CD8-positive, alpha-beta memory T cell (primary cell): ENCODE measurements at places on chromosomes 7 and 10. TPM values are rescaled to one million over a fixed set of nuclear protein-coding genes. Genes with fewer than 3 reads are reported as not detected.

CDC14C gene
- not detected for polyA plus RNA-seq

GRCh38 chr10:100737355-100738054, 7.9 kb upstream of the PAX2 start:
- H3K27me3 ChIP-seq: peaks cover 64% of the 10 kb centered on the region
- H3K27ac ChIP-seq: no peak overlapping the region
- peaks cover 4% of the 10 kb centered on the region for H3K4me1 ChIP-seq
- no peak for DNase-seq
- H3K4me3 ChIP-seq: no peak overlapping the region
- no peaks in the 10 kb centered on the region for H3K36me3 ChIP-seq

DNA sequence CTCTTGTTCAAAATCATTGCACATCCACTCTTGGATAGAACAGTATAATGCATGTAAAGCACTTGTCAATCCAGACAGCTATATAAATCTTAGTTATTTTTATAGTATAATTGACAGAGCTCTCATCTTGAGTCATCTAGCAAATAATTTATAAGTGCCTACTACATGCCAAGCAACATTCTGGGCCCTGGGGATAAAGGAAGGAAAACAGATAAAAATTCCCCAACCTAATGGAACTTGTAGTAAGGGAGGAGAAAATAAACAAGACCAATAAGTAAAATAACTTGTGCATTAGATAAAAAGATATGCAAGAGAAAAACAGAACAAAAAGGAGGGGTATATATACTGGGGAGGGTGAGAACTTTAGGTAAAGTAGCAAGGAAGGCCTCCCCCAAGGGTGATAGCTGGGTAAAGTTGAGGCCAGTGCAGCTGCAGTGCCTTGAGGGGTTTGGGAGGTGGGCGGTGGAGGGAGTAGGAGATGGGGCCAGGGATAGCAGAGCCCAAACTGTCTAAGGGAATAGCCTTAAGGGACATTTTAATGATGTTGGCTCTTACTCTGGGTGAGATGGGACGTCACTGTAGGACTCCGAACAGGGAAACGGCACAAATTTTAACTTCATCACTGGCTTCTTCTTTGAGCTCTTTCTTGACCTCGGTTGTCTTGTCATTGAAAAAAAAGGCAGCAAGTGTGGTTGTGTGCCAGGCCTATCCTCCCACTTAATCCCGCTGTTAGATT, 79.3 kb upstream of the SEC61G start:
- H3K36me3 ChIP-seq: no peaks in the 10 kb centered on the region
- DNase-seq: no peak
- no peak overlapping the region for H3K27ac ChIP-seq
- no peaks in the 10 kb centered on the region for H3K4me1 ChIP-seq

DNA sequence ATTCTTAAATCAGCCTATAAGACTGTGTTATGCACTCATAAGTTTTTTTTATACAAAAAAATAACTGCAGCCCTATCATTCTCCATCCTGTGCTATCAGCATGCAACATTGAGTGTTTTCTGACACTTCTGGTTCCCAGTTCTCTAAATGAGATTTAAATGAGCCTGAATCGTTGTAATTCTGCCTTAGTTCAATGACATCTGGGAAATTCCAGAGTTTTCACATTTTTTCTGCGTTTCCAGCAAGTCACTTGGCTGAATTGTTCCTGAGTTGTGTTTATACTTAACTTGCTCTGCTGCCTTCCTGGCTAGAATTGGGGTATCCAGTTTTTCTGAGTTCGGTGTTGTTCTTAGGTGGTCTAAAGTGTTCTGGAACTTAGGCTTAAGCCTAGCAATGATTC, 636.1 kb upstream of the FZD8 start:
- no peaks in the 10 kb centered on the region for H3K36me3 ChIP-seq
- no peak overlapping the region for H3K4me3 ChIP-seq
- no peak for DNase-seq
- H3K27ac ChIP-seq: no peak overlapping the region

SPDYE5 gene
- 0.58 TPM for polyA plus RNA-seq

DNA sequence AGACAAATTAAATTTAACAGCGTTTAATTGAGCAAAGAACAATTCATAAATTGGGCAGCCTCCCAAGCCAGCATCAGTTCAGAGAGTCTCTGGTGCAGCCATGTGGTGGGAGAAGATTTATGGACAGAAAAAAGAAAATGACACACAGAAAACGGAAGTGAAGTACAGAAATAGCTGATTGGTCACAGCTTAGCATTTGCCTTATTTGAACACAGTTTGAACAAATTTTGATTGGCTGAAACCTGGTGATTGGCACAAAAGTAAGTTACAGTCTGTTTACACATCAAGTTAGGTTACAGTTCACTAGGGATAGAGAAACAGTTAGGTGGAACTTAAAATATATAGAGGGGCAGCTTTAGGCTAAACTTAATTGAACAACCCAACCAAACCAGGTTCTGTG, 720.1 kb downstream of the TYW1 start:
- no peak for DNase-seq
- H3K27ac ChIP-seq: no peak overlapping the region
- H3K4me1 ChIP-seq: no peaks in the 10 kb centered on the region
- H3K27me3 ChIP-seq: no peaks in the 10 kb centered on the region

GRCh38 chr7:1966631-1967200, 266.0 kb downstream of the MAD1L1 start:
- peaks cover 7% of the 10 kb centered on the region for H3K4me1 ChIP-seq
- no peaks in the 10 kb centered on the region for H3K27me3 ChIP-seq
- H3K27ac ChIP-seq: no peak overlapping the region
- H3K4me3 ChIP-seq: no peak overlapping the region
- no peak for DNase-seq

GRCh38 chr7:43565786-43566185, 17.1 kb upstream of the STK17A start:
- no peaks in the 10 kb centered on the region for H3K36me3 ChIP-seq
- H3K27me3 ChIP-seq: no peaks in the 10 kb centered on the region
- H3K4me3 ChIP-seq: no peak overlapping the region

GRCh38 chr10:132743925-132744490, 41.9 kb downstream of the NKX6-2 start:
- H3K27me3 ChIP-seq: no peaks in the 10 kb centered on the region
- H3K4me1 ChIP-seq: no peaks in the 10 kb centered on the region
- no peak overlapping the region for H3K27ac ChIP-seq
- no peak for DNase-seq
- no peak overlapping the region for H3K4me3 ChIP-seq

DNA sequence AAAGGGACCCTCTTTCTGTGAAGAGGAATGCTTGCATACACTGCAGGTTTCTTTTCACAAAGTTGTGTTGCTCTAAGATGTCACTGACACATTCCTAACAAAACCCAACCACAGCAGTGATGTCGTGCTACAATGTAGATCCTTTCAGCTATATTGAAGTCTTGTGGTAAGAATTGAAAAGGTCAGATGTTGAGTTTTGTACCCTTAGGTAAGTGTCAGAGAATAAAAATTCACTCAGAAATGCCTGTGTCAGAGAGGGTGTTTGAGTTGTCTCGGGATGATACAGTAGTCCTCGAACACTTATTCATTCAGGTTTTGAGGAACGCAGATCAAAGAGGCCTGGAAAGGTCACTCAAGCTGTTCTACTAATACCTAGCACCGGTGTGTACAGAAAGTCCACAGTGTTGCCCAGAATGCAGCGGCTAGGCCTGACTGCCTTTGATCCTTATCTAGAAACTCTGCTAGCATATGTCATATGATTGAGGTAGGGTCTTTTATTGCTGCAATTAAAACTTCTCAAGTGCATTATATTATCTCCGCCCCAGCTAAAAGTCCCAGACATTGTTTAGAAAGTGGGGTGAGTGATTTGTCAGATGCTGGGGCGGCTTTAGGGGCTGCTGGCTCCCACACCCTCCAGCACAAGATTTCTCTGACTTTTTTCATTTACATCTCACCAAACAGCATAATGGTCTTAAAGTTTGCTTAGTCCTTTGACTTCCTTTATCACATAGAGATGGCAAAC, 26.0 kb downstream of the RNF32 start:
- no peaks in the 10 kb centered on the region for H3K36me3 ChIP-seq
- H3K27ac ChIP-seq: no peak overlapping the region
- DNase-seq: no peak
- no peaks in the 10 kb centered on the region for H3K4me1 ChIP-seq

ERVW-1 gene
- polyA plus RNA-seq: not detected

DNA sequence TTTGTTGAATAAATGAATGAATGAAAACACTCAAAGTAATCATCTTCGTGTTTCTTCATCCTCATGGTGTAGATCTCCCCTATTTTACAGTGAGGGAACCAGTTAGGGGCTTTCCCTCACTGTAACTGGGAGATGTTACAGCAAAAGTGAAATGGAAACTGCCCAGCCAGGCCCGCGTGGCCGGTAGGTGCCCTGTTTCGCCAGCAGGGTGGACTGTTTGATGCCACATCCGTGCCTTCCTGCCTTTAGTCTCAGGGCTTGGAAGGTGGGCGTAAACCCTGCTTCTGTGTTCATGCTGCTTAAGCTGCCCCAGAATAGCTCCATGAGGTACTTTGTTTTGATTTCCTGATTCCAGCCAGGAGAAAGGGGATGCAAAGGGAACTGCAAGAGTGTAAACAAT, 268.8 kb downstream of the PLXNA4 start:
- no peaks in the 10 kb centered on the region for H3K36me3 ChIP-seq
- no peaks in the 10 kb centered on the region for H3K4me1 ChIP-seq
- H3K4me3 ChIP-seq: no peak overlapping the region
- no peaks in the 10 kb centered on the region for H3K27me3 ChIP-seq

ICA1 gene
- 3.3 TPM for polyA plus RNA-seq

DNA sequence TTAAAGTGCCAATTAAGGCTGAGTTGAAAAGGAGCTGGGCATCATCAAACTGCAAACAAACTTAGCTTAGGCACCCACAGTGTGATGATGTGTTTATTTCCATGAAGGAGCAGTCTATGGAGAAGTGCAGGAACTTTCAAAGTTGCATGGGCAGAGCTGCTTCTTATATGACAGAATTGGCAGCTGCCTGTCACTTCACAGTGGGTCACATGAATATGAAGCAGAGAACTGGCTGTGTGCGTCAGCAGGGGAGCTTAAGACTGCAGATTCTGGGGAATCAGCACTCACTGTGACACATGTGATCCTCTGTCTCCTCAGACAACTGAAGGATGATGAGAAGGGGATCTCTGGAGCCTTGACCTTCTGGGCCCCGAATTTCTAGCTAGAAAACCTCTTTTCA, 36.6 kb downstream of the RBM28 start:
- H3K27ac ChIP-seq: no peak overlapping the region
- H3K4me1 ChIP-seq: no peaks in the 10 kb centered on the region
- DNase-seq: no peak
- H3K27me3 ChIP-seq: no peaks in the 10 kb centered on the region

GRCh38 chr7:99141334-99141733, 2.6 kb downstream of the SMURF1 start:
- DNase-seq: peak; percentile 56
- H3K27ac ChIP-seq: no peak overlapping the region
- no peaks in the 10 kb centered on the region for H3K27me3 ChIP-seq
- H3K36me3 ChIP-seq: no peaks in the 10 kb centered on the region
- H3K4me3 ChIP-seq: peak overlapping the region; percentile 36

CCDC201 gene
- polyA plus RNA-seq: not detected

- no peaks in the 10 kb centered on the region for H3K4me1 ChIP-seq
- H3K27ac ChIP-seq: no peak overlapping the region
- no peaks in the 10 kb centered on the region for H3K27me3 ChIP-seq
These were observed 57.7 kb downstream of the PTPRE start for GRCh38 chr10:127964621-127965020.

DNA sequence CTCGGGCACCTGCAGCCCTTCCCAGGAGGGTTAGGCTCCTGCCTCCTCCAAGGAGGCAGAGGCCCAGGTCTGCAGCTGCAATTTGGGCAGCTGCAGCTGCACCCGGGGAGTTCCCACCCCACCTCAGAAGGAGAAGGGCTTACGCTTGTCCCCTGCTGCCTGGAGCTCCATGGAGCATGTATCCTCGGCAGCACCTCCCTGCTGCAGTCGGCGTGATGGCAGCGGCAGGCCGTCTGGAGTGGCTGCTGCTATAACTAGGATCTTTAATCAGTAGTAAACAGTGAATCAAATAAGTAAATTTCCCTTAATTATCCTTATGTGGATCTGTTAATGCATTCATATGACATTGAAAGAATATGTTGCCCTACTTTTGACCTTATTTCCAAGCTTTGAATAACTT, 167.0 kb downstream of the PON1 start:
- no peak overlapping the region for H3K27ac ChIP-seq
- H3K4me1 ChIP-seq: no peaks in the 10 kb centered on the region
- no peak overlapping the region for H3K4me3 ChIP-seq
- H3K36me3 ChIP-seq: no peaks in the 10 kb centered on the region
- no peaks in the 10 kb centered on the region for H3K27me3 ChIP-seq

DNA sequence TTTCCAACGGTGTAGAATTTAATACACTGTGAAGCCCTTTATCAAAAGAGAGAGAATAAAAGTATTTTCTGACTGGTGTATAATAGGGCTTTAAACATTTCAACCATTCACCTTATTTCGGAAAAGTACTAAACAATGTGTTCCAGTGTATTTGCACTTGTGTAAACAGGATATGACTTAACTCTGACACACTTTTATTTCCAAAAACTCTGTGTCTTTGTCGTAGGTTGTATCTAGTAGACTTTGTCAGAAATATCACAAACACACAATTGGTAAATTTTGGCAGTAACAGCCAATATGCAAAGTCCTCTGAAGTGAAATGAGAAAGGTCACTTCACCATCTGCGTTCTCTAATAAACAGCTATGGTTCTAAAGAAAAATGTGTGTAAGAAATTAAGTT, 10.3 kb upstream of the TSPAN13 start:
- H3K4me3 ChIP-seq: no peak overlapping the region
- DNase-seq: no peak
- H3K36me3 ChIP-seq: no peaks in the 10 kb centered on the region
- peak overlapping the region; percentile 18 for H3K27ac ChIP-seq
- H3K27me3 ChIP-seq: no peaks in the 10 kb centered on the region

DNA sequence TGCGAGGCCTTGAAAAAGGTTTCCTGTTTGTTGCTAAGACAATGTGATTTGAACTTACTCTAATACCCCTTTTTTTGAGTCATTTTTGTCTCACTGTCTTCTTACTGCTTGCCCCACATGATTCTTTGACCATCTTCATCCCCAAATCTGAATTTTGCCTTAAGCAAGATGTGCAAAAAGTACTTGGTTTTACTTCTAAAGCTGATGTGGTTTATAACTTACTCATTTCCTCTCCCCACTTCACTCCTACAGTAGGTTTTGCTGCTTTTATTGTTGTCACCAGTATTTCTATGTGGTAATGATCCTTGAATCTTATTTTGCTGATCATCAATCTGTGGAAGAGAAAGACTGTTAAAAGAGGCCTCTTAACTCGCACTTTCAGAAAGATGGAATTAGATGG, 396.4 kb downstream of the SDK1 start:
- H3K36me3 ChIP-seq: no peaks in the 10 kb centered on the region
- H3K27me3 ChIP-seq: no peaks in the 10 kb centered on the region
- no peak for DNase-seq

DNA sequence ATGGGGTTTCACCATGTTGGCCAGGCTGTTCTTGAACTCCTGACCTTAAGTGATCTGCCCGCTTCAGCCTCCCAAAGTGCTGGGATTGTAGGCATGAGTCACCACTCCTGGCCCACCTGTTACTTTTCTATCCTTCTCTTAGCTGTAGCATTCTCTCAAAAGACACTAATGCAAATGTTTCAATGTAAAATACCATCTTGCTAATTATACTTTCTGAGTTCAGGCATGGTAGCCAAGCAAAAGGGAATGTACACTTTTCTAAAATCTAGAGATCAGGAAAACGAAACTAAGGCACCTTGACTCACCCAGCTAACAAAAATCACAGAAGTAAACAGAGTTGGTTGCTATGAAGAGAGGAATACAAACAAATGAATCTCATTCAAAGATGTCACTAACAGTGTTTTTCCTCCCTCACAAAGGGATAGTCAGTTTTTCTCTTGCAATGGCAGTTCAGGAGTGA, 401.0 kb upstream of the NRP1 start:
- DNase-seq: no peak
- no peaks in the 10 kb centered on the region for H3K36me3 ChIP-seq
- no peaks in the 10 kb centered on the region for H3K27me3 ChIP-seq
- H3K4me3 ChIP-seq: no peak overlapping the region

- H3K4me3 ChIP-seq: no peak overlapping the region
- no peaks in the 10 kb centered on the region for H3K27me3 ChIP-seq
- H3K27ac ChIP-seq: no peak overlapping the region
These were observed 497.7 kb downstream of the GRID1 start for GRCh38 chr10:85868627-85869499.
